ENCODE measurements at places on chromosomes 1 and 21. TPM values are rescaled to one million over a fixed set of nuclear protein-coding genes. Genes with fewer than 3 reads are reported as not detected.

Gene DNASE2B
- 0.16 TPM for total RNA-seq

Gene CPT2
- 4.2 TPM for total RNA-seq

Gene PTPN22
- 1.2 TPM for total RNA-seq

Gene TP73
- total RNA-seq = 0.16 TPM

Gene CTSS
- 11.9 TPM for total RNA-seq

Gene LRRC71
- 0.16 TPM for total RNA-seq

Gene PLA2G2C
- not detected for total RNA-seq

Gene GJA4
- 3.4 TPM for total RNA-seq

- DNase-seq = no peak
These were observed 99.6 kb upstream of the CDC42BPA start for GRCh38 chr1:227417756-227418480.

DNA sequence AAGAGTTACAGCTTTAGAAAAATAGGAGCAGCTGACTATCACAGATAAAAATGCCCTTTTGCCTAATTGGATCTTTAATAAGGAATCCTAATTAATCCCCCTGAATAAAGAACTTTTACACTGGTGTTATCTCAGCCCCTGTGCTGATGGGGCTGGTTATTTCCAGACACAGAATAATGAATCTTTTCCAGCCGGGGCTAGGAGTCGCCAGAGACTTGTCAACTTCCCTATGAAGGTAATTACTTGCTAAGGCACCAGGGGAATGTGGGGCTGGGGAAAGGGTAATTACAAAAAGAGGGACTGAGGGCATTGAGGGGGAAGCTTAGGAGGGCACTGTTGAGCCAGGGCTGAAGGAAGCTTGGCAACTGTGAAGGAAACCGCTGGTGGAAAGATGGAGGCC, 34.5 kb downstream of the HMGB4 start:
- DNase-seq = no peak

GRCh38 chr1:107328087-107328486, 187.2 kb downstream of the NTNG1 start:
- no peak for DNase-seq

- DNase-seq = peak; percentile 50
These were observed 3.1 kb upstream of the SELENON start for GRCh38 chr1:25796811-25797458.

GRCh38 chr1:8176279-8176678, 141.6 kb upstream of the SLC45A1 start:
- no peak for DNase-seq

GRCh38 chr1:119219711-119220110, 79.3 kb upstream of the WARS2 start:
- DNase-seq = no peak

DNA sequence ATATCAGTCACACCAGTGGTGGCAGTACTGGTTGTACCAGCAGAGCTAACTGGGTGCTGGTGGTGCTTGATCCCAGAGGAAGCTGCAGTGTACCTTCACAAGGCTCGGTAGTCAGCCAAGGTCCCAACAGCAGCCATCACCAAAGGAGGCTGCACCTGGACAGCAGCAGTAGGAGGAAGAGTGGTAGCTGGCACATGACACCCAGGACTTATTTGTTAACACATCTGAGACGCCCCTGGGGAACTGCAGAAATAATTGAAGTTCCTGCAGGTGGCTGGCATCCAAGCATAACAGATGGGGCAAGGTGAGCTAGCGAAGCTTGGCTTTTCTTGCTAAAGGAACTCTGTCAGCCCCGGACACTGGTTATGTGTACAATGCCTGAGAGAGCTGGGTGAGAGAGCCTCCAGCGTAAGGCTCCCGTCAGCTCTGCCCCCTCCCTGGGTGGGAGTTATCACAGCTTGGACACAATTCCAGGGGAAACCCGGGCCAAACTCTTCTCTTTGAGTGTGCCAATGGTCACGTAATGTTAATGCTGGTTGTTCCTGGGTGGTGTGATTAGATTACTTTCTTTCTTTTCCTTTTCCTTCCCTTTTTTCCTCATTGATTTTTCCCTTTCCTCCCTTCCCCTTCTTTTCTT, 29.1 kb upstream of the PARP1 start:
- no peak for DNase-seq

DNA sequence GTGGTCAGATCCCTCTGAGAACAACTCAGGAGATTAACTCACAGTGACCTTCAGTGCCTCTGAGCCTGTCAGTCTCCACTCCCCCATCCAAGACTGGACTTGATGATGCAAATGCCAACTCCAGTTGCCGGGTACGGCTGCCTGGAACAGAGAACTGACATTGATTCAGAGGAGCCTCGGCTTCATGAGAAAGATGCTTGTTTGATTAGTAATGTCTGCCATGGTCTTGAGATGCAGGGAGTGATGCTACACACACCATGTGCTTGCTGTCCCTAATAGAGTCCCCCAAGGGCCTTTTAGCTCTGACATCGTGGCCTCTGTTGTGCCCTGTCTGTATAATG, 51.8 kb upstream of the LRP8 start:
- DNase-seq = no peak

- no peak for DNase-seq
These were observed 896 bp downstream of the KANK4 start for GRCh38 chr1:62318320-62318755.

DNA sequence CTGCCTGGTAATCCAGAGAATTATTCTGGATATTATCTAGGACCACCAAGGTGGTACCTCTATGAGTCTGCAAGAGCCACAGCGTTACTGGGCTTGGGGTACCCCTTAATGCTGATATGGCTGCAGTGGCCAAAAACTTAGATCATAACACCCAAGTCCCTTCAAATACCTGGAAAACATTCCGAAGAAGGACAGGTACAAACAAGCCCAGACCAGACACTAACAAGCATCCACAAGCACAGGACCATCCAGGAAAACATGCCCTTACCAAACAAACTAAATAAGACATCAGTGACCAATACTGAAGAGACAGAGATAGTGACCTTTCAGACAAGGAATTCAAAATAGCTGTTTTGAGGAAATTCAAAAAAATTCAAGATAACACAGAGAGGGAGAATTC, 2.9 kb downstream of the C1orf105 start:
- no peak for DNase-seq

GRCh38 chr1:233114159-233114558, 163.7 kb downstream of the NTPCR start:
- DNase-seq = no peak

GRCh38 chr1:167077128-167077867, 12.9 kb downstream of the GPA33 start:
- no peak for DNase-seq

GRCh38 chr1:223135176-223135942, 7.7 kb downstream of the TLR5 start:
- no peak for DNase-seq

GRCh38 chr1:108119500-108119899, 80.6 kb downstream of the SLC25A24 start:
- no peak for DNase-seq

DNA sequence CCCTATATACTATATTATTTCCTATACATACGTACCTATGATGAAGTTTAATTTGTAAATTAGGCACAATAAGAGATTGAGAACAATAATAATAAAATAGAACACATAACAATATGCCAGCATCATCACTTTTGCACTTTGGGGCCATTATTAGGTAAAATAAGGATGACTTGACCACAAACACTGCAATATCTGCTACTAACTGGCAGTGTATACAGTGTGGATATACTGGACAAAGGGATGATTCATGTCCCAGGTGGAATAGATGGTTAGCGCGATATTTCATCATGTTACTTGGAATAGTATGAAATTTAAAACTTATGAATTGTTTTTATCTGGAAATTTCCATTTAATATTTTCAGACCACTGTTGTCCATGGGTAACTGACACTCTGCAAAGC, 35.4 kb upstream of the TXLNA start:
- DNase-seq = no peak

DNA sequence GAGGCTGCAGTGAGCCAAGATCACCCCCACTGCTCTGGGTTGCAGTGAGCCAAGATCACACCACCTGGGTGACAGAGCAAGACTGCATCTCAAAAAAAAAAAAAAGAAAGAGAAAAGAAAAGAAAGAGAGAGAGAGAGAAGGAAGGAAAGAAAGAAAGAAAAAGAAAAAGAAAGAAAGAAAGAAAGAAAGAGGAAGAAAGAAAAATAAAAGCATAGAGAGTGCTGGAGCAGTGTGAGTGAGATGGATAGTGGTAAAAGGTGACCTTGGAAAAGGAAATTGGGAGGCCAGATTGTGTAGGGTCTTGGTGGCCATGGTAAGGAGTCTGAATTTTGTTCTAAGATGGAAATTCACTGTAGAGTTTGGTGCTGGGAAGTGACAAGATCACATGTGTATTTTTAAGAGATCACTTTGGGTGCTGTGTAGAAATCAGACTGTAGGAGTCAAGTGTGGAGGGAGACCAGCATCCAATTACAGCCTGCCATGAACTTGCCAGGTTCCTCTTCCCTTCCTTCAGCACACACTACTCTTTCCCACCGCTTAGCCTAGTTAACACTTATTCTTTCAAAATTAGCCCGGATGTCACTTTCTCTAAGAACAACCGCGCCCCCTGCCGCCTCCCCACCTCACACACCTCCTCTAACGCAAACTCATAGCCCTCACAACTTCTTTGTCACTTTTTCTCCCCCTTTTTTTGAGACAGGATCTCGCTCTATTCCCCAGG, 17.9 kb downstream of the MTX1 start:
- DNase-seq = peak; percentile 34

GRCh38 chr1:193387406-193387805, 201.0 kb upstream of the B3GALT2 start:
- DNase-seq = no peak

- DNase-seq = no peak
These were observed 15.3 kb upstream of the AHCYL1 start for GRCh38 chr1:109969146-109969829.

- DNase-seq = no peak
These were observed 367.8 kb upstream of the ZP4 start for GRCh38 chr1:238258510-238258909.

DNA sequence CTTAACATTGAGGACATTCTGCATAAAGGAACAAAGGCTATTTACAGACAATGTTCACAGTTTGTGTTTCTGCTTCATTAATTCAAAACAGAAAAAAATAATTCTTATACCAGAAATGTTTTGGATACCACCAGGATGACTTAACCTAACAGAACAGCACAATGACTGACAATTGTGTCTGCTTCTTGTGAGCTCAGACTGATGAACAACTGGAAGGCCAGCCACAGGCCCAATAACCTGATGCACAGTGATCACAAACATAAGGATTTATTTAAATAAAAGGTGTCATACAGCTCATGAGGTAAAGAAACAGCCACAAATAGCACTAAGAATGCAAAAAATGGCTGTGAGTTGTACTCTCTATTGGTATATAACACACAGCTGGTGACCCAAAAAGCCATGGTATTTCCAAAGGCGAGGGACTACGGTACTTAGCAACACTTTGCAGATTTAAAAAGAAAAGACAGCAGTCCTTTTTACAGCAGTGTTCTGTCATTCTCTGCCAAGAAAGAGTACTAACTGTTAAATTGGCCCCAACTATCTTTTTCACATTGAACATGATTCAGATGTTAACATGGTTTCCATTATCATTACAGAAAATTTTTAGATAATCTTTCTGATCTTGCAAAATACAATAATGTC, 32.1 kb upstream of the DDAH1 start:
- no peak for DNase-seq

GRCh38 chr1:217983051-217983375, 302.1 kb upstream of the RRP15 start:
- DNase-seq = no peak

GRCh38 chr1:2275796-2276536, 47.8 kb downstream of the SKI start:
- no peak for DNase-seq

- no peak for DNase-seq
These were observed 2.7 kb downstream of the LRRC71 start for GRCh38 chr1:156922986-156923669.

DNA sequence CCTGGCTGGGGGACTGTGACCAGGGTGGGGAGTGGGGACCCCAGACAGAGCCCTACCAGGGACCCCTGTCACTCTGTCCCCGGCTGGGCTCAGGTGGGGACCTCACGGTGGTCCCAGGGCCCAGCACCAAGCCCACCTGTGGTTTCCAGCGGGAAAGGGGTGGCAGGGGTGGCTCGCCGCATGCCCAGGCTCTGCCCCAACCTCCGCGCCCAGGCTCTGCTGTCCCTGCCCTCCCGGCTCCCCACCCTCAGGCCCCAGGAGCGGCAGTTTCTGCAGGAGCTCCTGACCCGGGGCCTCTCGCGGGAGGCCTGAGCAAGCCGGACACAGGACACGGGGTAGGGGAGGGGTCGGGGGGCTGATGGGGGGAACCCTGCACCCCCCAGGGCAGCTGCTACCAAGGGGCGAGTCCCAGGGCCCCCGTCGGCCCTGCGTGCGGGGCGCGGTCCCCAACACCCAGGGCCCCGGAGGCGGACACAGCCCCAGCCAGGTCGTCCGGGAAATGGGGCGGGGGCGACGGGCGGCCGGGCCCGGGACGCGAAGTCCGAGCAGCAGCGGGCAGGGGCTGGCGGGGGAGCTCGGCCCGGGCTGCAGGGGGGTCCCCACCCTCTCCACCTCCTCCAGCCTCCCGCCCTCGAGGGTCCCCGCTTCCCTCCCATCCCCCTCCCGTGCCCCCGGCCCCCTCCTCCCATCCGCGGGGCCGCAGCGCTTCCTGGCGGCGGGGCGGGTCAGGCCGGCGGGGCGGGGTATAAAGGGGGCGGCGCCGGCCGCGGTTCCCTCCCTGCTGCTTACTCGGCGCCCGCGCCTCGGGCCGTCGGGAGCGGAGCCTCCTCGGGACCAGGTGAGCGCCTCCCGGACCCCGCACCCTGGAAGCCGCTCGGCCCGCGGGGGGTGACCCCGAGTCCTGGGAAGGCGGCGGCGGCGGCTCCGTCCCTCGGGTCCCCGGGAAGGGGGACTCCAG, at the start of gene COL6A2:
Gene COL6A2, plus strand, starts transcription at position 777 of the 958 bp plus-strand sequence.
- no peak for DNase-seq

- DNase-seq = no peak
These were observed 4.4 kb downstream of the KRTAP26-1 start for GRCh38 chr21:30315701-30316100.

Measured in occipital lobe (tissue), 3 donors.